ENCODE measurements at places on chromosomes 1 and 21.

- DNase-seq = no peak
Observed at GRCh38 chr1:38025664-38026063, 13.1 kb downstream of the UTP11 start.

- no peak for DNase-seq
Observed at GRCh38 chr1:162217706-162218105, 148.2 kb downstream of the NOS1AP start.

DNA sequence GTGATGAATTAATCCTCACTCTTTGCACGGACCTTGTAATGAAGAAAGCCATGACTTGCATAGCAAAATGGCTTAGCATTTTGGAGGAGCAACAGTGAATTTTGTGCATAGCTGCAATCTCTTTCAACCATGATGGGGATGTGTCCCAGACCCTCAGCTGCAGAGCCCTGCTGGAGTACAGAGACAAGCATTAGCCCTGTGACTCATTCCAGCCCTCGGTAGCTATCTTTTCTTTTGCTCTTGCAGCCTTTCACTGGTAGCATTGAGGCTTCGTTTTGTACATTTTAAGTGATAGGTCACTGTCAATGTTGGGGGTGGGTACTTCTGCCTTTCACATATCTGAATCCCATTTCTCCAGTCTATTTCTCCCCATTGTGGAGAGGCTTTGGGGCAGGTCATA is 58.4 kb downstream of the SLC35F3 start:
- no peak for DNase-seq

- DNase-seq = no peak
Observed at GRCh38 chr1:41741244-41741643, 177.5 kb downstream of the HIVEP3 start.

GRCh38 chr1:206935491-206936067 is 10.7 kb downstream of the PIGR start:
- peak; percentile 93 for DNase-seq

DNA sequence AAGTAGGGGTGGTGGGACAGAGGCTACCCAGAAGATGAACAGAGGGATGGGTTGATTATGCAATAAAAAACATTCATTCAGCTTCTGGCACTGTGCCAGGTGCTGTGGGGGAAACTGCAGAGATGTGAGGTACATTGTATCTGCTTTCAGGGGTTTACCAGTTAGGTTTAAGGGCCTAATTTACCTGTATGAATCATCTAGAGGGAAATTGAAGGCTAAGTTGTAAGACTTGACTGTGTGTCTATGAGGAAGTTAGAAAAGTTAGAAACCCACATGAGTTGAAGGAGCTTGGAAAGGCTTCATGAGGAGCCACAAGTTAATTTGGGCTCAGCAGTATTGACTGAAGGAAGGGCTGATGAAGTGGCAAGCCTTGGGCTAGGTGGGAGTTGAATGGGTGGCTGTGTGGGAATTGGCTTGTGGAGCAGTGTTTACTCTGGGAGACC is 36.7 kb upstream of the APOBEC4 start:
- no peak for DNase-seq

- DNase-seq = no peak
Observed at GRCh38 chr1:65650682-65651081, 142.0 kb upstream of the PDE4B start.

- DNase-seq = no peak
Observed at GRCh38 chr1:118081387-118081786, 103.6 kb downstream of the SPAG17 start.

All from islet precursor cell (in vitro differentiated cells).